Esophagus squamous epithelium (tissue), 5 donors: ENCODE measurements at places on chromosomes 2 and 18. TPM values are rescaled to one million over a fixed set of nuclear protein-coding genes. Genes with fewer than 3 reads are reported as not detected.

GRCh38 chr2:239307221-239307569, 93.6 kb downstream of the HDAC4 start:
- no peak overlapping the region for H3K4me3 ChIP-seq
- no peaks in the 10 kb centered on the region for H3K4me1 ChIP-seq
- no peak for DNase-seq
- no peaks in the 10 kb centered on the region for H3K27me3 ChIP-seq
- H3K27ac ChIP-seq, result peak overlapping the region; percentile 89
- peaks cover 10% of the 10 kb centered on the region for H3K36me3 ChIP-seq

- no peaks in the 10 kb centered on the region for H3K36me3 ChIP-seq
- H3K27me3 ChIP-seq, result no peaks in the 10 kb centered on the region
- no peak for DNase-seq
- H3K4me3 ChIP-seq, result no peak overlapping the region
- no peaks in the 10 kb centered on the region for H3K4me1 ChIP-seq
Observed at GRCh38 chr2:25514043-25514637, 159.2 kb downstream of the DTNB start.

Gene CLEC4F
- not detected for total RNA-seq

DNA sequence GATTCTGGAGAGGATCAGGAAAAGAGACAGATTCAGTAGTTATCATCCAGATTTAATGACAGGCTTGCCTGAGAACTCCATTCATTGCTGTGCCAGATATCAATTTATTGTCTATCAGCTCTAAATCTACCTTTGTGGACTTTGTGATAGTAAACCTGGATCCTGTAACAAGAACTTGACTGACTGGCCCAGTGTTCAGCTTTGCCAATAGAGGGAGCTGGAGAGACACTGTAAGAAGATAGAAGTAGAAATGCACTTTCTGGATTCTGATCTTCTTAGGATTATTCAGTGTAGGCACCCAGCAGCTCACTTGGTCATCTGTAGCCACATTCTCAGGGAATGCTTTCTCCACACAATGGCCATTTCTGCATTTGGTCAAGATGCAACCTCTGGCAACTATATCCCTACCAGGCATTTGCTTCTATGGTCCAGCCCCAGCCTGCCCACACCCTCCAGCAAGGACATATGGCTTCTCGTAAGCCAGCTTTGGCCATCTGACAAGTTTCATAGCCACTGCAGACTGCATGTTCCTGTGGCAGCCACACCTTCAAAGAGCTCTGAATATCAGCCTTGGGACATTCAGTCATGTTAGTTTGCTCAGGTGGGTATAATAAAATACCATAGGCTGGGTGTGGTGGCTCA, 6.1 kb upstream of the SERPINB8 start:
- H3K4me3 ChIP-seq, result no peak overlapping the region
- H3K27me3 ChIP-seq, result peaks cover 8% of the 10 kb centered on the region
- peak overlapping the region; percentile 28 for H3K27ac ChIP-seq
- DNase-seq, result no peak
- H3K36me3 ChIP-seq, result no peaks in the 10 kb centered on the region
- peaks cover 5% of the 10 kb centered on the region for H3K4me1 ChIP-seq

Gene POTEJ
- total RNA-seq, result not detected

Gene PAX8
- 7.6 TPM for total RNA-seq
